ENCODE measurements at places on chromosomes 4 and X.

GRCh38 chr4:173508386-173509035, 21.5 kb downstream of the HAND2 start:
- DNase-seq, result no peak

DNA sequence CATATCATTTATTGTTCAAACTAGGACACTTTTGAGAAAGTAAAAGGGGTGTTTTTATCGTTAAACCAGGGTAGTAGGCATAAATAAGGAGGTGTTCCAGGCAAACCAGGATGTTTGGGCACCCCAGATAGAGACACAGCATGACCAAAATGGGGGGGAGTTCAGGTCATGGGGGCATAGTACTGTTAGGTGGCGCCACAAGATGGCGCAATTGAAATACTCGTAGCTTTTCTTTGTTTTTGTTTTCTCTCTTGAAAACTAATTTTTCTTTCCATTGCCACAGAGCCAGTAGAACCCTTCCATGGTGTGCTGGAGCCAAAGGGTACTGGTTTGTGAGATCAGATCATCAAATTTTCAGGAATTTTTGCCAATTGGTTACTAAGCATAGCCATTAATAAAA, 283.4 kb downstream of the BCOR start:
- no peak for DNase-seq

- peak; percentile 27 for DNase-seq
Measured at GRCh38 chrX:49919617-49920016, 2.8 kb upstream of the CLCN5 start.

DNA sequence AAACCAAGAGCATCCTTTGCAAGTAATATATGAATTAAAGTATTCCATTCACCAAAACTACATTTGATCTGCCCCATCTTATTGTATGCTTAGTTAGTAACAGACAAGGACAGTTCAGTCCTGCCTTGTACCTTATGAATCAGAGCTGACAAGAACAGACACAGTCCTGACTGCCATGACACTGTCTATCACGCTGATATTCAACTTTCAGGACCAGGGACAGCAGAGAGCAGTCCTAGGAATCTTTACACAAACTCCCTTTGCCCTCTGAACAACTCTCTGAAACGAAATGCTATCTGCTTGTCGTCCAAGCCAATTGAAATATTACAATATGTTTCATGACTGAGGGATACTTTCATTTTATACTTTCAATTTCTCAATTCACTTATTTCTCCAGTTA, 268.6 kb upstream of the VCX start:
- DNase-seq, result no peak

- DNase-seq, result peak; percentile 23
Measured at GRCh38 chr4:157280673-157281072, 60.1 kb downstream of the GRIA2 start.

DNA sequence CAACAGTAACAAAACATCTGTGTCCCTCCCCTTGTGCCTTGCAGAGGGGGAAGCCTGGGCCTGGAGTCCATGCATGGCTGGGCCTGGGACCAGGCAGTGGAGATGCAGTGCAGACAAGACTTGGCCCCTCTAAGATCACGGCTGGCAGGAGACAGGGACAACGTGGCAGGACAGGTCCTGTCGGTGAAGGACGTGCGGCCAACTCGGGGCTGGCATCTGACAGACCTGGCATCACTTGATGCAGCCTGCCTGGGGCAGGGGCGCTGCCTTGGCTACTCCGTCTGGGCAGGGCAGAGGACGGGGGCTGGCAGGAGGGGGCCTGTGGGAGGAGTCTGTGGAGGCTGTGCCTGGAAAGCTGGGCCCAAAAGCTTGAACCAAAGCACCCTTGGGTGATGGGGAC, 112.1 kb downstream of the CPZ start:
- no peak for DNase-seq

- peak; percentile 94 for DNase-seq
Measured at GRCh38 chr4:5037553-5038551, 13.4 kb upstream of the STK32B start.

- no peak for DNase-seq
Measured at GRCh38 chrX:37641859-37642258, 43.7 kb upstream of the XK start.

DNA sequence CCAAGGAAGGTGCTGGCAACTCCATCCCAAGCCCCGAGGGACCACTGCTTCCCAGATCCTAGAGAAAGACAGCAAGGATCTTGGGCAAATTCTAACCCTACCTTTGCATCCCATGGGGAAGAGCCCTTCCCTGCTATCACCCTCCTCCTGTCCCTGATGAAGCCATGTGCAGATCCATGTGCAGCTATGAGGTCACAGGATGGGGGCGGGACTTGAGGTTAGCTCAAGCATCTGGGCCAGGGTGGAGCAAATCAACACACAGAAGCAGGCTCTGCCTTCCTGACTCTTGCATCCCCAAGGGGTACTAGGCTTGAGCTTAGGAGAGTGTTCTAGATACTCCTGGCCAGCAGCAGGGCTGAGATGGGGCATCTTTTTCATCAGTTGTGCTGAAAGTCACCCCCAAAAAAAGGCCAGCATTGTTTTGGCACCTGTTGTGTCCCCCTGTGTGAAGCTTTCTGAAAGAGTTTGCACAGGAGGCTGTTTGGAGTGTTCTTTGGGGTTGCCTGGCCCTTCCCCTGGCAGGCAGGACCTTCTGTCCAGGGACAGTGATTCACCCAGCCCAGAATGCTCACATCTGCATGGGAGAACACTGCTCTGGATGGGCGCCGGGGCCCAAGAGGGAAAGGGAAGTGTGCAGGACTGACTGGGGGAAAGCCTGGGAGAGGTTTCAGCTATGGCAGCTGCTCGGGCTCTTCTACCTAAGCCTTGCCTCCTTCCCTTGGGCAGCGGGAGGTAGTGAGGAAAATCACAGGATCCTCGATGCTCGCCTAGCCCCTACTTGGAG, 50.8 kb downstream of the PRPS1 start:
- DNase-seq, result peak; percentile 35

- DNase-seq, result no peak
Measured at GRCh38 chr4:102678107-102678506, 82.7 kb downstream of the MANBA start.

DNA sequence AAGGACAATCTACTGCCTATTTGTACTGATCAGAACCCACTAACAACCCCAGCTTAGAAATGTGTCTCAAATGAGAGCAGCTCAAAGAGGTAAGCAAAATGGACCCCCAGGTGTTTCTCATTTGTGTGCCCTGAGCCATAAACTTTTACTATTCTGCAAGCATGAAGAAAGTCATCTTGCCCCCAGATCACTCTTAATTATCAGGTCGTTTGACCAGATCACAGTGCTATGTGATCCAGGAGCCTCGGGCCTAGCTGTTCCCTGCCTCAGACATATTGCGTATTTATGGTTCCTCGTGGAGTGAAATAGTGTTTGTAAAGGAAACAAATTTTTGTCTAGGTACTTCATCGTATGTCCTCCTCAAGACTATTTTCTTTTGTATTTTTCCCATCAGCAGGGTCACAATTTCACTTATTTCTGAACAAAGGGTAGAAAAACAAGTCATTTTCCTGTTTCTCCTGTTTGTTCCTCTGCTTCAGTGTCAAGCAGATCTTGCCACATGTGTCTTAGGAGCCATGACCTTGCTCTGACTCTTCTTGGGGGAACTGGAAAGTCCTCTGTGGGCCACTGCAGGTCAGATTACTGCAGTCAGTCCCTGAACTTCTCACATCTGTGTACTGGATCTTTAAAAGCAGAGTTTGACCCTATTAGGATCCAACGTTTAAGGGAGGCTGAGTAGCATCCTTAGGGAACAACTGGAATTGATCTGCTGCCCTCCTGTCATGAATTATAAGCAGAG, 194.9 kb downstream of the PALLD start:
- no peak for DNase-seq

DNA sequence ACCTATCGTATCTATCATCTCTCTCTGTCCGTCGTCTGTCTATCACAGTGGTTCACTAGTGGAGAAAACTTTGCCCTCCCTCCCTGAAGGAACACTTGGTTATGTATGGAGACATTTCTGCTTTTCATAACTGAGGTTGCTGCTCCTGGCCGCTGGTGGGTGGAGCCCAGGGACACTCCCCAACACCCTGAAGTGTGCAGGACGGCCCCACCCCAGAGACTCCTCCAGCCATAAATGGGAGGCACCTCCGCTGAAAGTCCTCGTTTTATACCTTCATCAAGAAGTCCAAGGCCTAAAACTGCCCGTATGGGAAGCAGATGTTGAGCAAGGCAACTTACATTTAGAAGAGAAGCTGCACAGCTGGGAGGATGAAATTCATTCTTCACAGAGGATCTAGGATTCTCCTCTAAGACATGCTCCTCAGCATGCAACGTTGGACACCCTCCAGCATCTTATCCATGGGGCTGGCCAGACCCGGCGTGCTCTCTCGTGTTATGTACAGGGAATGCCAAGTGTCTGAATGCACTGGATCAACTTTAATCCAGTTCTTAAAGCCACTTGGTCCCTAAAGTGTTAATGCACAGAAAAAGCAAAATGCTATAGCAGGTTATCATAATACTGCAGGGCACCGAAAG, 43.5 kb downstream of the PRKX start:
- DNase-seq, result no peak

DNA sequence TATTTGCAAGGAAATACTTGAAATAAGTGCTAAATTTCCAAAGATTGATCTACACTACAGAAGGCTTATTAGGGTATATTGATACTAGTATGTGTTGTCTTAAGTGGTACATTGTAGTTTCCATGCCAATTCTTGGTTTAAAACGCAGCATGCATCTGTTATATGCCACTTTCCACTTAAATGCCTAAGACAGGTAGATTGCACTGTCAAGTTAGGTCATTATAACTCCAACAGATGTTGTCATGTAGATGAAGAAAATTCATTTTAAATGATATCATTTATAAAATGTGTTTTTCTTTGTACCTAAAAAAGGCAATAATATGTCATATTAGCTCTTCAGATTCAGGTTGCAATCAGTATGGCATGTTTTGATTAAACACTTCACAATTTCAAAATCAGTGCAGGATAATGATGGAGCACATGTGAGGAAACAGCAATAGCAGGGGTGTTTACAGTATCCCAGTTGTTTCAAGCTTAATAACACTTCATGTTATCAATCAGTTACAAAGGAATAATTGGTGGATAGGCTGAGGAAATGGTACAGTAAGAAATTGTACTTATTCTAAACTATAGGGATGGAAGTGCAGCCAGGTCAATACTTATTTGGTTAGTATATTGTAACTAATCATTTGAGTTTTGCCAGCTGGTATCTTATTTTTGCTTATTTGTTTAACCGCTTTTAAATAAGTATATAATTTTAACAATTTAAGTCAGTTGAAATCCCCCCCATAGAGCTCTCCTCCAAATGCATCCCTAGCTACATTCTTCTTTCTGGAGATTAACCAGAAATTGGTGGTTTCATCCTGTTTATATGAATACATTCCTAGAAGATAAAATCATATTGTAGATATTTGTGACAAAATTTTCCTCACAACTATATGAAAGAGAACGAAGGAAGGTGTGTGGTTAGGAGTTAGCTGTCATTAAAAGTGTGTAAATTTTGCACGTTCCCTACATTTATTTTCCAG, 454.4 kb upstream of the ATOH1 start:
- DNase-seq, result peak; percentile 18

GRCh38 chrX:19846995-19847790, 40.2 kb downstream of the SH3KBP1 start:
- DNase-seq, result peak; percentile 84

DNA sequence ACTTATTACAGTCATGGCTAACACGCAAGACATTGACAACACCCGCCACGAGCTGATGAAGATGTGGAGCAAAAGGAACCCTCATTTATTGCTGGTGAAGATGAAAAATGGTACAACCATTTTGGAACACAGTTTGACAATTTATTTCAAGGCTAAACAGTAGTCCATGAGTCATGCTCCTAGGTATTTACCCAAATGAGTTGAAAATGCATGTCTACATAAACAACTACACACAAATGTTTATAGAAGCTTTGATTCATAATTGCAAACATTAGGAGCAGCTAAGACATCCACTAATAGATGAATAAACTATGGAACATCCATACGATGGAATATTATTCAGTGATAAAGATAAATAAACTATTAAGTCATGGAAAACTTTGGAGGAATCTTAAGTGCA, 580.1 kb downstream of the RAPGEF2 start:
- peak; percentile 8 for DNase-seq

DNA sequence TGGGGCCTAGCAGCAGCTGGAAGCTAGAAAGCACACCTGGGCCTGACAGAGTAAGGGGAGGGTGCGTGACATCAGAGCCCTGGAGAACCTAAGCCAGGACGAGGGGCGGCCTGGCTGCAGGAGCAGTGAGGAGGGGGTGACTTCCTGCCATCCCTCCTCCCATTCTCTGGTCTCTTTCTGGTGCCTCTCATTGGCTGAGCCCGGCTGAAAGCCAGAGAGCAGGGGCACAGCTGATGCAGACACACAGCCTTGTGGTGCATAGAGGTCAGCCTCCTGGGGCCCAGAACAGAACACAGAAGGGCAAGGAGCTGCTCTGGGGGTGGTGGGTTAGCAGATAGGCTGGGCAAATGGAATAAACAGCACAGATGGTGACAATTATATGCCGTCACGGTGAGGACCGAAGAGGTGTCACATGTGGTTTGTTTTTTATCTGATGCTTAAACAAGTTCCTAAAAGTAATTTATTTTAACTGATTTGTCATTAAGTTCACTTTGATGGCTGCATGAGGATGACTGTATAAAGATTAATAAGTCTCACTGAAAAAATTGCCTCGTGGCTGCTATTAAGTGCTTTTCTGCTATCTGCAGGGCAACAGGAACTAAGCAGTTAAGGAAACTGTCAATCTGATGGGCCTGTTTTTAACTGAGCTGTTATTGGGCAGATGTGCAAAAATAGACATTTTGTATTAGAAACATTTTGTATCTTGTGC, 102.0 kb downstream of the FNIP2 start:
- peak; percentile 11 for DNase-seq

DNA sequence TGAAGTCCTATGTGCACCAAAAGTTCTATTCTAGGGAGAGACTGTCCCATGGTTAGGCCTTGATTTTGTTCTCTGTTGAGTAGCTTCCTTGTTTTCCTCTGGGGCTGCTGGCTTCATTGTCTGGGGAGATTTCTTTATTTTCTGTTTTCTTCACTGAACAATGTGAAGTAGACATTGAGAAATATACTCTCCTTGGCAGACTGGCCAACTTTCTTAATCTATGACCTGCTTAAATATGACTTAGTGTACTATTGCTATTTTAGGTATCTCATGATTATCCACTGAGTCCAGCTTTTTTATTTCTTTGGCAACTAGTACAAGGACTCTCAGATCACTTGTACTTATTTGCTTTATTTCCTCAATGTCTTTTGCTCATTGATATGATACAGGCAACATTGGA, 1594.6 kb downstream of the ARAP2 start:
- no peak for DNase-seq

DNA sequence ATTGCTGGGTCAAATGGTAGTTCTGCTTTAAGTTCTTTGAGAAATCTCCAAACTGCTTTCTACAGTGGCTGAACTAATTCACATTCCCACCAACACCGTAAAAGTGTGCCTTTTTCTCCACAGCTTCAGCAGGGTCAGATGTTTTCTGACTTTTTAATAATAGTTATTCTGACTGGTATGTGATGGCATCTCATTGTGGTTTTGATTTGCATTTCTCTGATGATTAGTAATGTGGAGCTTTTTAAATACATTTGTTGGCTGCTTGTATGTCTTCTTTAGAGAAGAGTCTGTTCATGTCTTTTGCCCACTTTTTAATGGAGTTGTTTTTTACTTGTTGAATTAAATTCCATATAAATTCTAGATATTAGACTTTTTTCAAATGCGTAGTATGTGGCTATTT, 257.5 kb upstream of the ANKRD50 start:
- peak; percentile 78 for DNase-seq

GRCh38 chr4:25437926-25438325, 60.9 kb downstream of the ANAPC4 start:
- DNase-seq, result no peak

- DNase-seq, result no peak
Measured at GRCh38 chr4:55364691-55365344, 18.8 kb downstream of the SRD5A3 start.

- no peak for DNase-seq
Measured at GRCh38 chr4:71241501-71242288, 97.1 kb upstream of the SLC4A4 start.

All from astrocyte (in vitro differentiated cells and primary cell).